T-helper 22 cell (primary cell): ENCODE measurements at places on chromosomes 6 and 20.

DNA sequence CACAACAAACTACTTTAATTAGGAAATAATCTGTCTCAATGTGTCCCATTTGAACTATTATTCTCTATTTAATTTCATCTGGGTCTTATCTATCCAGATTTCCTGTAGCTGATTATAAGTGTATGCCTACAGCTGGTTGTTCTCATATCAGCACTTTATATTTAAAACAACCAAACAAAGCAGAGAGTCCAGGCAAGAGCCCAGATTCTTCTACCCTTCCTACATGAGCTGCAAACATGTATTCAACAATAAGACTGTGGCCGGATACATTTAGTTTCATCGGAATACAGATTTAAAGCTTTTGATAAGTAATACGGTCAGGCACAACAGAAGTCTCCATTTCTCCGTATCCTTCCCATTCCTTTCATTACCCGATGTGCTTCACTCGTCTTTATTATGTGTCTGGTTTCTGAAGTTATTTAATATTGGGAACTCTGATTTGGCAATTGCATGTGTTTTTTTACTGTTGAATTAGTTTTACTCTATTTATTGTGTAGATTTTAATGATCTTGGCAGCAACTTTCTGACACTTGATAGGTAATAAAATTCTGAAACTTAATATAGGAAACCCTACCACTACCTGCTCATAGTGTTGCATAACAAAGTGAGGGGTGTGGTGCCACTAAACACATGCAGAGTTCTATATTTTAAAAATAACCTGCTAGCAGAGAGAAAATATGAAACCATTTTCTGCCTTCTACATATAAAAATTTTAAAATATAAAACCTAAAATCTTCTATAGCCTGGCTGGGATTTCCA lies 653.5 kb upstream of the PTCHD4 start:
- DNase-seq: no peak

- no peak for DNase-seq
Observed at GRCh38 chr6:156944412-156944811, 167.2 kb downstream of the ARID1B start.

DNA sequence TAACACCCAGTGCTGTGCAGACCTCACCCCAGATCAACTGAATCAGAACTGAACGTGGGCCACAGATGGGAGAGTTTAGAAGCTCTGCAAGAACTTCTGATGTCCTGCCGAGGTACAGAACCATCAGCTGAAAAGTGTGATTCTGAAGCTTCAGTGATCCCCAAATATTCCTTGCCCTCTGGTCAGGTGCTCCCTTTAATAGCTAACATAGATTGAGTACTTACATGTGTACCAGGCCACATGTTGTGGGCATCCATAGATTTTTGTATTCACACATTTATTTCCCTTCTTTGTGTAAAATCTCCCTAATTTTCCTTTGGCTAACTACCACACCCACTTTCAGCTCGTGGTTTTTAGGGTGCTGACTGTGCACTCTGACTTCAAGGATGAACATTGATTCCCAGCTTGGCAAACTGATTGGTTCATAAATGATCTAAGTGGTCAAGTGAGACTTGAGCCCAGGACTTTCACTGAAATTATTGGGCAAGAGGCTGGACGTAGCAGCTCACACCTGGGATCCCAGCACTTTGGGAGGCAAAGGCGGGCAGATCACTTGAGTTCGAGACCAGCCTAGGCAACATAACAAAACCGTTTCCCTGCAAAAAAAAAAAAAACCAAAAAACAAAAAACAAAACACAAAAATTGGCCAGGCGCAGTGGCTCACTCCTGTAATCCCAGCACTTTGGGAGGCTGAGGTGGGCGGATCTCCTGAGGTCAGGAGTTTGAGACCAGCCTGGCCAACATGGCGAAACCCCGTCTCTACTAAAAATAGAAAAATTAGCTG lies 162.2 kb downstream of the BCAS1 start:
- DNase-seq: no peak

DNA sequence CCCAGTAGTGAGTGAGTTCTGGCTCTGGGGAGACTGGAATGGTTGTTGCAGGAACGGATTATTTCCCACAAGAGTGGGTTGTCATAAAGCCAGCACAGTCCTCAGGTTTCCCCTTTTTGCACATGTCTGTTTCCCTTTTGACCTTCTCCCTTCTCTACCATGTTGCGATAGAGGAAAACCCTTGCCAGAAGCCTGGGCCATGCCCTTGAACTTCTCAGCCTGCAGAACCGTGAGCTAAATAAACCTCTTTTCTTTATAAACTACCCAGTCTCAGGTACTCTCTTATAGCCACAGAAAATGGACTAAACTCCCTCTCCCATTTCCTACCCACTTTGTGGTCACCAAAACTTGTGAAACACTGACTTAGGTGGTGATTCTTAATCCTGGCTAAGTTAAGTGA lies 7.2 kb upstream of the PPP1R16B start:
- DNase-seq: no peak

DNA sequence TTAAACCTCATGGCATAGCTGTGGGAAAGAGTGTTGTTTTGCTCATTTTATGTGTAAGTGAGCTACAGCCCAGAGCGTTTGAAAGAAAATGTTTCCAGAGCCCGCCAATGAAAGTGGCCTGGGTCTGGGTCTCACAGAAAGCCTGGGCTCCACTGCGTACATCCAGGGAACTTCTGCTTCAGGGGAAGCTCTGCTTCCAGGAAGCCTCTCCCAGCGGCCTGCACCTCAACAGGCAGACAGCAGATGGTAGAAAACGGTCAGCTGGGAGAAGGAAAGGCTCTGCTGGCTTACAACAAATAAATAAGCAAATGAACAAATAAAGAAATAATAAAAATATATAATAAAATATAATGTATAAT lies 270.5 kb upstream of the SUPT3H start:
- DNase-seq: no peak

DNA sequence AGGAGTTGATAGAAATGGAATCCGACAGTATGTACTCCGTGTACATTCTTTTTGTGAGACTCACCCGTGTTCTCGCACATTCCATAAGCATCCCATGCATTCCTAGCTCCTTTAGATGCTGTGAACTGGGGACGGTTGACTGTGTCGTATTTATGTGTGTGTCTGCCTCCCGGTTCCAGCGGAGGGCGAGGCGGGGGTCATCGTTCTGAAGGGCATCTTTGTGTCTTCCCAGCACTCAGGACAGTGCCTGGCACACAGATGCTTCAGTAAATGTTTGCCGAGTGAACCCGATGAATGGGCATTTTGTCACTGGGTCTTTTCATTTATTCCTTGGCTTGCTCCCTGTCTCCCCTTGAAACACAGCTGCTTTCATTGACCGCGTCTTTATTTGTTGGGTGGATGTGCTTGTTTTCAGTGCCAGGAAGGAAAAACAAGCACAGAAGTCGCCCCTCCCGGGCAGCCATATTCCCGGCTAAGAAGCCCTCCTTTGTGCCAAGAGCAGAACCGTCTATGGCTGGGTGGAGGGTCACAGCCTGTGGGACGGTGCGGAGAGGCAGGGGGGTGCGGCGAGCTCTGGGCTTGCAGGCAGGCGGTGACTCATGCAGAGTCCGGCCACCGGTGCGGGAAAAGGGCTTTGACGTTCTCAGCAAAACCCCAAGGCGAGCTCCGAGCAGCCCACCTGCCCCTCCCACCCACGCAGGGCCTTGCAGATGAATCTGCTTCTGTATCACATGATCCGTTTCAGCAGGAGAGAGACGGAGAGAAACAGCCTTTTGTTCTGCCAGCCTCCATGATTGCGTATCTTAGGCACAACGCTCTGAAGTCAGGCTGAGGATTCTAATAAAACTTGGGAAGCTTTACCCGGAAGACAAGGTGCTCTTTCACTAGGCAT lies 11.2 kb upstream of the PSMG4 start:
- no peak for DNase-seq

DNA sequence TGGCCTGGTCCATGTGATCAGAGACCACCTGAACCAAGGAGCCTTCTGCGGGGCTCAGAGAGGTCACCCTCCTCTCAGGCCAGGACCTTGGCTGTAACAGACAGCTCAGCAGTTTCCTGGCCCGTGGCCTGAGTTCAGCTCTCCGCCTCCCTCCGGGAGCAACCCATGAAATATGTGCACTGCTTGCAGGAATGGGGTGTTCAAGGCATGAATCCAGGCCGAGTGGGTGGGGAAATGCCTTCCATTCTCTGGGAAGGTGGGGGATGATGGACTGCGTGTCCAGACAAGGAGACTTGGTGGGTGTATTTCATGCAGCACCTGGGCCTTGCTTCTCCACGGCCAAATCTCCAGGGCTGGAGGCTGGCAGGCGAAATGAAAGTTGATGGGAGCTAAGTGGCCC lies 46.0 kb downstream of the SIRPA start:
- DNase-seq: no peak

DNA sequence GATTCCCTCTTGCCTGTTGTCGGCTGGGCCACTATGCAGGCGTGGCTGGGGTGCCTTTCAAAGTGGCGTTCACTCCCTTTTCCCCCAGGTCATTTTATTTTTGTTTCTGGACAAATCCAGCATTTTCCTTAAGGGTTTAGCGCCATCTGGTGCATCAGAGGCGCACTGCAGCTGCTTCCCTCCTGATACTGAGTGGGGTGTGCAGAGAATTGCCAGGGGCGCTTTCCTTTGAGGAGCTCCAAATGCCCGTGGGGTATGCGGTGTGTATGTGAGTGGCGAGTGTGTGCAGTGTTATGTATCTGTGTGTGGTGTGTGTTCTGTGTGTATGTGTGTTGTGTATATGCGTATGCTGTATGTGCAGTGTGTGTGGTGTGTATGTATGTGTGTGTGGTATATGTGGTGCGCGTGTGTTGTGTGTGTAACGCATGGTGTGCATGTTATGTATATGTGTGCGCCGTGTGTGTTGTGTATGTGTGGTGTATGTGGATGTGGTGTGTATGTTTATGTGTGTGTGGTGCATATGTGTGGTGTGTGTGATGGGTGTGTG lies 100.1 kb upstream of the AGPAT4 start:
- DNase-seq: no peak

- DNase-seq: no peak
Observed at GRCh38 chr20:53713328-53714056, 119.9 kb upstream of the ZNF217 start.

GRCh38 chr20:13270211-13270610 lies 49.1 kb downstream of the ISM1 start:
- DNase-seq: no peak

DNA sequence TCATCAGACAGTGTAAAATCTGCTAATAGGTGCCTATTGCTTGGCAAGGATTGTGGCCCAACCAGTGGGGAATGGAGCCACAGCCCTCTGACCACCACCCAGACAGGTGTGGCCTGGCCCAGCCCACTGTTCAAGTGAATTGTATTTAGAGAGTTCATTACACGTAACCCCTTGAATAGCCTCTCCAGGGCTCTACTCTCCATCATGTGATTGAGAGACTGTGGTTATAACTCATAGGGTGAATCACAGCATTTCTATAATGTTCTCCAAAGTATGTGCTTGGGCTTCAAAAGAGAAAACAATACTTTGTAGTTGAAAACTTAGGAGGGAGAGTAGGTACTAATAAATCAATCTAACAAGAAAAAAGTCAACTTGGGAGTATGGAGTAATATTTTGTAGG lies 38.4 kb downstream of the ALDH8A1 start:
- no peak for DNase-seq

DNA sequence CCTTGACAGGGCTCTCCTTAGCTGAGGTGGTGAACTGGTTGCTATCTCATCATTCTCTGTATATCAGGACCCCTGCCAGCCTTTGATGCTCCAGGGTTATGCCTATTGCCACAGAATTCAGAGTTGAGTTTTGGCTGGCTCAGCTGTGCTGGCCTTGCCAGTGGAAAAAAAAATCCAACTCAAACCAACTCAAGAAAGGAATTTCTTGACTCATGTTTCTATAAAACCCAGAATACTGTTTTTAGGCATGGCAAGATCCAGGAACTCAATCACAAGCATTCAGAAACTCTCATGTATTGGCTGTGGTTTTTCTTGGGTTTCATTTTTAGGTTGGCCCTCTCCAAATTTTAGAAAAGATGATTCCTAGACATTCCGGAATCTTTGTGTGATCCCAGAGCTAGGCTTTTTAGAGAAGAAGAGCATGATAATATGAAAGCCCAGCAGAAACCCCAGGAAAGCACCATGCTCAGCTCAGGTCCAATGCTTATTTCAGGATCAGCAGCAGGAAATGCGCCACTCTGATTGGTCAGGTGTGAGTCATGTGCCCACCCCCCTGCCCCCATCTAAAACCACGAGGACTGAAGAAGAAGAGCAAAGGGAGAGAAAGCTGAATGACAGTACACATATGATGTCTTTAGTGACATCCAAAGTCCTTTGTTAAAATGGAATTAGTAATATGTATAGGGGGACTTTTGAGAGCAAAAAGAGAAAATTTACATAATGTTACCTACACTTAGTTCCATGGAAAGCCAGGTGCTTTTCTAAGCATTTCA lies 122.9 kb downstream of the RNF144B start:
- no peak for DNase-seq

DNA sequence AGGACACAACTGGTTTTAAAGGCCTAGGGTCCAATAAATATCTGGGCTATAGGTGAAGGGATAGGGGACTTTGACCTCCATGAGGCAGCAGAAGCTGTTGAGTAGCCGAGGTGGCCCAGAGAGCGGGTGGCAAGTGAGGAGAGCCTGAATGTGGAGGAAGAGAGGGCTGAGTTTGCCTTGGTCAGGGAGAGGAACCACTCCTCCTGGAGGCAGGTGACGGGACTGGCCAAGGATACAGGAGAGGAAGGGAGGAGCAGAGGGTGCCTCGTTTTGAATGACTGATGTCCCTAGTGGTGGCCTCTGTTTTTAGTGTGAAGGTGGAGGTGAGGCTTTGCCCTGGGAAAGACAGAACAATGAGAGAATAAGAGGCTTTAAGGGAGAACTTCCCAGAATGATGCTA lies 19.1 kb upstream of the AAR2 start:
- DNase-seq: no peak

DNA sequence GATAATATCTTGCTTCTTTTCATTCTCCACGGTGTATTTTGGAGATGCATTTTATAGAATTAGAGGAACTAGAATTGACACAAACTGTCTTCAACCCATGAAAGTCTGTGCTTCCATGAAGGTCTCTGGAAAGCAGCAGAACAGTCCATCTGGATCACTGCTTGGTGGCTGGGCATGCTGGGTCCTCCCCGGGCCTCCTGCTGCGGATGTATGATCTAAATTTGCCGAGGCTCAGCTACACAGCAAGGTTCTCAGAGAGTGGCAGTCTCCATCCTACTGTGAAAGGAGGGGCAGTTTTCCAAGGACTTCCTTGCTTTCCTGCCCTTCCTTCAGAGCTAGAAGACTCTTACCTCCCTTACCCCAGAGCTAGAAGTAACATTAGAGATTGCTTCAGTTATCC lies 15.1 kb downstream of the PKIG start:
- DNase-seq: no peak

DNA sequence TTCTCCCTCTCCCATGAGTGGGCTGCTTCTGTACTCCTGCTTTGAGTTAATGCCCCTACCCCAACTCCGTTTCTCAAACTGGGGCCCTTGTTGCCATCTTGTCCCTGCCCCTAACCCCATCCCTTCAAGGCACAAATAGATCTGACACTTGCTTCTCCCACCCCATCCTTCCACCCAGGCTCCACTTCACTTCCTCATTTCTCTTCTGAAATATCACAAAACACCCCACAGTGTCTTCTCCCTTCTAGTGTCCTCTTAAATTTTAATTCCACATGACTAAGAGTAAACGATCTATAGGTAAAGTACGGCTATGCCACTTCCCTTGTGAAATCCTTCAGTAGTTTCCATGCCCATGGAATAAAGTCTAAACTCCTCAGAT lies 571.6 kb upstream of the NOX3 start:
- no peak for DNase-seq

- no peak for DNase-seq
Observed at GRCh38 chr20:13264907-13265306, 43.8 kb downstream of the ISM1 start.
